ENCODE measurements at places on chromosomes 5 and 9.

DNA sequence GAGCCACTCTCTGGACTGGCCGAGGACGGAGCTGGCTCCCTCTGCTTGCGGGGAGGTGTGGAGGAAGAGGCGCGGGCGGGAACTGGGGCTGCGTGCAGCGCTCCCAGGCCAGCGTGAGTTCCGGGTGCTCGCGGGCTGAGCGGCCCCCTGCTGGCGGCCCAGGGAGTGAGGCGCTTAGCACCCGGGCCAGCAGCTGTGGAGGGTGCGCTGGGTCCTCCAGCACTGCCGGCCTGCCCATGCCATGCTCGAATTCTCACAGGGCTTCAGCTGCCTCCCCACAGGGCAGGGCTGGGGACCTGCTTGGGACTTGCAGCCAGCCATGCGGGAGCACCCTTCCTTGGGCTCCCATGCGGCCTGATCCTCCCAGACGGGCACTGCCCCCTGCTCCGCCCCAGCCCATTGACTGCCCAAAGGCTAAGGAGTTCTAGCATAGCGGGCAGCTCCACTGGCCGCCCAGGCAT lies 416.9 kb downstream of the MRPS30 start:
- DNase-seq, result no peak

DNA sequence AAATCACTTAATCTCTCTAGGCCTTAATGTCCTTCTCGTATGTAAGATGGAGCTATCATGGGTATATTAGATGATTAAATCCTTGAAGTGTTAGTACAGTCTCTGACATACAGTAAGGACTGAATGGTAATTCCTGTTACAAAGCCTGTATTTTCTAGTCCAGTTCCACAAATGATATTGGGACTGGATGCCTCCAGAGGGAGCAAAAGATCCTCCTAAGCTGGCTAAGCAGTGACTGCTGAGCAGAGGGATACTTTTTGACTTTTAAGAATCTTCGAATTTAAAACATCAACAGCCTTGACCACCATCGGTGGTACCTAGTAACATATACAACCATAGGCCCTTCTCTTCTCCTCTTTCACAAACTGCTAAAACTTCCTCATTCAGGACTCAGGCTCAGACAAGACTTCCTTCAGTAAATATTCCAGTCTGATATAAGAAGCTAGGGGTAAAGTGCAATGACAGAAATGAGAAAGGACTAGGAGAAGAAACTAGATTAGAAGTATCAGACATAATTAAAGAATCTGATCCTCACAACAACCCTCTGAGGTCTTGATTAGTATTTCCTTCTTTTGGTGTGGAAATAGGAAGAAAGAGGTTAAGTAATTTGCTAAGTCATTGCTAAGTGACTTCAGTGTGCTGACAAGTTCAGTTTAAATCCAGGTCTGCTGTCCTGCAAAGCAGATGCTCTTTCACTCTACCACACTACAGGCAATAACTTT lies 13.9 kb downstream of the PTAR1 start:
- peak; percentile 23 for DNase-seq

GRCh38 chr5:107806271-107806670 lies 135.5 kb upstream of the EFNA5 start:
- no peak for DNase-seq

DNA sequence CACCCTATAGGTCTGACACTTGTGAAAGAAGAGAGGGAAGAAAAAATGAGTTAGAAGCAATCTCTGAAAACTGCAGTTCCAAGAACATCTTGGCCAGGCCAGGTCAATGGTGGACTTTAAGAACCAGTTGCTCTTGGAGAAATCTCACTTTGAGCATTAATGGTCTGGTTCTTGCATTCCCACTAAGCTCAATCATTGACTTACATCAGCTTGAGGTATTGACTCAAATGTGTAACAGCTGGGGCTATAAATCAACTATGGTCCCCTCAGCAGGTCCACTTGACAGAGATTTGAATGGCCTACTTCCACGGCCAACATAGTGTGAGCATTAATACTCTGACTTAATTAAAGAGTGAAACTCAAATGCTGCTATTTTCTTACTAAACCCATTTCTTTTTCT lies 357.8 kb upstream of the RGMB start:
- no peak for DNase-seq

- DNase-seq, result no peak
Observed at GRCh38 chr9:91933556-91934352, 16.3 kb downstream of the ROR2 start.

- DNase-seq, result no peak
Observed at GRCh38 chr5:120532835-120533234, 68.7 kb downstream of the PRR16 start.

- DNase-seq, result no peak
Observed at GRCh38 chr5:147040856-147041255, 162.3 kb upstream of the PPP2R2B start.

DNA sequence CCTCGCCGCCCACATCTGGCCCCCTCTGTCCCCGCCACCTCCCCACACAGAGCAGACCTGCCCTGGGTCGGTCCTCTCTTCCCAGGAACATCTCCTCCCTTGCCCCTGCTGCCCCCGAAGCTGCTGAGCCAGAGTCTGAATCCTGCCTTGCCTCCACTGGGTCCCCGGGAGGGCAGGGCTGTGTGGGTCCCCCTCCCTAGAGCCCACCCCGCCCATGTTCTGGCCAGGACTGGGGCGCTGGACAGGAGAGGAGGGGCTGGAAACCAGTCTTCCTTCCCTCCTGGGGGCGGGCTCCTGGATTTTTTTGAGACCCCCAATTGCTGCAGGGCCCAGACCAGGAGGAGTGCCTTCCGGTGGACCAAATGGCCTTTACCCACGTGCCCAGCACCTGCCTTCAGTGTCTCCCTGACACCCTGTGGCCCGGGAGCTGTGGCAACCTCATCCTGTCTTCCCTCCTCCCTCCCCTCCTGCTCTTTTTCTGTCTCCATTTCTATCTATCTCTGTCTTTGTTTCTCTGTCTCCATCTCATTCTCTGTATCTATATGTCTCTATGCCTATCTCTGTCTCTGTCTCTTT lies 12.1 kb downstream of the MRPL36 start:
- no peak for DNase-seq

DNA sequence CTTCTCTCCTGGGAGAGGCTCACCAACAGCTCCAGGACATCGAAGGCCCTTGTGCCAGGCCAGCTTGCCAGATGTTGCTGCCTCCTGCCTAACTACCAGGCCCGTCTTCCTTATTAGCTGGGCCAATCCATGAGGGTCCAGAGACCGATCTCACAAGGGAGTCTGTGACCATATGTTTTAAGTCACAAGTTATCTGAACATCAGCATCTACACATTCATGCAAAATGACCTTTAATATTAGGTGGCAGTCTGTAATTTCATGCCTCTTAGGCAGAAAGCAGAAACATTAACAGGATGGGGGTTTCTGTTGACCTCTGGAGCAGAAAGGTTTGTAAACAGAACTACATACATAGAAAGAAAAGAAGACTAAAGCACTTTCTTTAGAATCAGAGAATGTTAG lies 75.1 kb upstream of the SLC25A51 start:
- no peak for DNase-seq

DNA sequence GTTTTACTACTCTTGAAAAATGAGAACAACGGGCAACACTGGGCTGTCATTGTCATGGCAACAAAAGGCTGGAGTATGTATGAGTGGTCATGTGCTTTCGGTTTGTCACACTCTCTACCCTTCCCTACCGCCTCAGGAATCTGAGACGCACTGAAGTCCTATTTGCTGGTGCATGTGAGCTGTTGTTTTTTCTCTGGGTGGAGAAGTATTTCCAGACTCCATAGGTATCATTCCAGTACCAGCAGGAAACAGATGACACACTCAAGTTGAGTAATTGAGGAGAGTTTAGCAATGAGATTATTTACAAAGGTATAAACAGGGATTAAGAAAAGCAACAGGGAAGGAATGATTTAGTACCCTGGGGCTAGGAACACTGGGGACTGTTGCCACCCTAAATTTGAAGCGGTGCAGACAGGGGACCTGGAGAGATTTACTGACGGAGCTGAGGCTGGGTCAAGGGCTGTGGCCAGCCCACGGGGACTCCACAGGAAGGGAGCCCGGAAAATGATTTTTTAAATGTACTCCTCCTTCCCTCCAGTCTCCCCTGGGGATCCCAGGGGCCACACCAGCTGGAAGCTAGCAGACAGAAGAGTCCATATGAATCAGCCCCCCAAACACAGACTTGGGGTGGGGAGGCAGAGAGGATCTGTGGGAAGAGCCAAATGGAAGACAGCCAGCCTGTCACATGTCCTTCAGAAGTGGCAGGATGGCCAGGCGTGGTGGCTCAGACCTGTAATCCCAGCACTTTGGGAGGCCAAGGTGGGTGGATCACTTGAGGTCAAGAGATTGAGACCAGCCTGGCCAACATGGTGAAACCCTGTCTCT lies 13.2 kb upstream of the ZBTB43 start:
- DNase-seq, result peak; percentile 42

GRCh38 chr5:717143-717542 lies 24.0 kb upstream of the TPPP start:
- no peak for DNase-seq

- no peak for DNase-seq
Observed at GRCh38 chr9:71734950-71735349, 33.4 kb downstream of the CEMIP2 start.

All from GM03348 (cell line).